ENCODE measurements at places on chromosomes 1 and 21. TPM values are rescaled to one million over a fixed set of nuclear protein-coding genes. Genes with fewer than 3 reads are reported as not detected.

The ACTA1 gene
- not detected for total RNA-seq

The FNDC10 gene
- 2.8 TPM for total RNA-seq

The LGR6 gene
- total RNA-seq: 0.34 TPM

GRCh38 chr1:47434051-47434842 lies 3.6 kb upstream of the FOXD2 start:
- peaks cover 44% of the 10 kb centered on the region for H3K4me1 ChIP-seq
- H3K4me3 ChIP-seq: peak overlapping the region; percentile 17
- no peak for DNase-seq
- peaks cover 26% of the 10 kb centered on the region for H3K36me3 ChIP-seq
- H3K27ac ChIP-seq: no peak overlapping the region
- peaks cover 39% of the 10 kb centered on the region for H3K27me3 ChIP-seq

DNA sequence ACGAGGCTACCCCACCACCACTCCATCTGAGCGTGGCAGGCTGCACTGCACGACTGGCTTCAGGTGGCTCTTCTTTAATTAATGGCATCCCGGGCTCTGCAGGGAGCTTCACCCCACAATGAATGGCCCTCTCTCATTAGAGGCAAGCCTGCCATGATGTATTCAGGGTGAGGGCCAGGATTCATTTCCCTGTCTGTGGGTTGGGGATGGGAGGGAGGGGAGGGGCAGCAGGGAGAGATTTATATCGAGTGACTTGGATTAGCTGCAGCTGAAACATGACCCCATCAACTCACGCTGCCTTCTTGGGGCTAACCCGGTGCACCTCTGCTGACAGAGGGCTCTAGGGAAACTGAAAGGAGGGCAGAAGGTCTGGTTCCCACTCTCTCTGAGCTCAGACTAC lies 54.2 kb downstream of the ERI3 start:
- DNase-seq: no peak
- no peaks in the 10 kb centered on the region for H3K27me3 ChIP-seq
- peaks cover 35% of the 10 kb centered on the region for H3K36me3 ChIP-seq
- no peak overlapping the region for H3K27ac ChIP-seq
- peaks cover 11% of the 10 kb centered on the region for H3K4me1 ChIP-seq

DNA sequence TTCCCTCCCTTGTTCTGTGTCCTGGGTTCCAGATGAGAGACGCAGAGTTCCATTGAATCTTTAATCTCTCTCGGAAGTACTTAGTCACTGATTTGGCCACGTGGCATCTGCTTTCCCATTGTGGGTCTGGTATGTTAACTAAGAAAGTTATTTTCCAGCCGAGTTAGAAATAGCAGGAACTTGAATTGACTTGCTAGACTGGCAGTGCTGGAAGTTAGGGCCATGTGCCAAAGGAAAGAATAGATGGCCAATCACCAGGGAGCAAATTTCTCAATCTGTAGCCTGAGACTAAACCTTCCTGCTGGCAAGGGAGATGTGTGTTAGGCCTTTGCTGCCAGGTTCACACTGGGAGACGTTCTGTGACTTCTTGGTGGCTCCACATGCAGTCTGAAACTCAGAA lies 24.2 kb upstream of the SLFNL1 start:
- no peak overlapping the region for H3K4me3 ChIP-seq
- H3K36me3 ChIP-seq: peaks cover 20% of the 10 kb centered on the region
- no peak overlapping the region for H3K27ac ChIP-seq
- no peaks in the 10 kb centered on the region for H3K4me1 ChIP-seq
- H3K27me3 ChIP-seq: no peaks in the 10 kb centered on the region
- DNase-seq: no peak

Data from activated CD8-positive, alpha-beta T cell treated with anti-CD3 and anti-CD28 coated beads for 36 hours (primary cell).